ENCODE measurements at places on chromosomes 3 and 15.

GRCh38 chr3:126269354-126269753, 87.9 kb downstream of the KLF15 start:
- DNase-seq = no peak

GRCh38 chr3:53159156-53160060, 1.6 kb upstream of the PRKCD start:
- DNase-seq = no peak

GRCh38 chr3:82000773-82001172, 239.3 kb upstream of the GBE1 start:
- no peak for DNase-seq

GRCh38 chr3:121883507-121883906, 10.7 kb upstream of the SLC15A2 start:
- no peak for DNase-seq

GRCh38 chr3:4696266-4696665, 203.1 kb downstream of the ITPR1 start:
- no peak for DNase-seq

GRCh38 chr15:90345857-90346256, 6.2 kb upstream of the ZNF774 start:
- DNase-seq = no peak

DNA sequence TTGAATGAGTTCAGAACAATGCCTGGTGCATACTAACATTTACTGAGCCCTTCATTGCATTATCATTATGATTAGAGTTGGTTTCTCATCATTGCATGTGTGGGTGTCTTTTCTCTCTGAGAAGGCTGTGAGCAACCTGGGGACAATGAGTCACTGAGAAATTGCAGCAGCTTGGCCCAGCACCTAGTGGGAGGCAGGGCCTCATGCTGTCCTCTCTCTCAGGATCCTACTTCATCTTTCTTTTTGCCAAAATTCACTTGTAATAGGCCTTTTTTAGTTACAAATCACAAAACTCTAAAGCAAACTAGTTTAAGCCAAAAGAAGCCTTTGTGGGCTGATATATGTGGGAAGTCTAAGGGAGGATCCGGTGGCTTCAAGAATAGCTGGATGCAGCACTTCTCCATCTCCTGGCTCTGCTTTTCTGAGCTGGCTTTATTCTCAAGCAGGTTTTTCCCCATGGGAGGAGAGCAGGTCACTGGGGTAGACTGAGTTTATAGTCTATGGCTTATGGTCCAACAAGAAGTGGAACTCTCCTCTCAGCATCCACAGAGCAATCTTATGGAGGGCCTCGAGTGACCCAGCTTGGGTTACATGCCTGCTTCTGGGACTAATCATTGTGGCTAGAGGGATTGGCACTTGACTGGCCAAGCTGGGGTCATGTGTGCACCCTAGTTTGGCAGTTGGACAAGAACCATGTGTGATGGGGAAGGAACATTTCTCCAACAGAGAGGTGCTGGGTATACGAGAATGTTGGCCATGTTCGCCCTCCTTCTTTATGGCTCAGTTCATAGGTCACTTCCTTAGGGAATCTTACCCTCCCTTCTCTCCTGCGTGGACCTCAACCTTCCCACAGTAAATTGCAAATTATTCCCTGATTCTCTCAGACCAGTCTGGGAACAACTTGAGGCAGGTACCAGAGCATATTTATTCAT, 8.7 kb upstream of the CAMK1 start:
- DNase-seq = peak; percentile 57

GRCh38 chr3:72591522-72592421, 256.5 kb downstream of the SHQ1 start:
- no peak for DNase-seq

All from stimulated activated CD4-positive, alpha-beta T cell treated with anti-CD3 and anti-CD28 coated beads, Interleukin-4, amount 100 ng/mL, for 1 hour (primary cell).